DMS53 (cell line): ENCODE measurements at places on chromosomes 7 and 10.

- DNase-seq, result peak; percentile 17
These were observed 80.0 kb downstream of the ARID5B start for GRCh38 chr10:61981460-61981859.

GRCh38 chr7:114504586-114504985, 90.0 kb downstream of the FOXP2 start:
- peak; percentile 25 for DNase-seq

DNA sequence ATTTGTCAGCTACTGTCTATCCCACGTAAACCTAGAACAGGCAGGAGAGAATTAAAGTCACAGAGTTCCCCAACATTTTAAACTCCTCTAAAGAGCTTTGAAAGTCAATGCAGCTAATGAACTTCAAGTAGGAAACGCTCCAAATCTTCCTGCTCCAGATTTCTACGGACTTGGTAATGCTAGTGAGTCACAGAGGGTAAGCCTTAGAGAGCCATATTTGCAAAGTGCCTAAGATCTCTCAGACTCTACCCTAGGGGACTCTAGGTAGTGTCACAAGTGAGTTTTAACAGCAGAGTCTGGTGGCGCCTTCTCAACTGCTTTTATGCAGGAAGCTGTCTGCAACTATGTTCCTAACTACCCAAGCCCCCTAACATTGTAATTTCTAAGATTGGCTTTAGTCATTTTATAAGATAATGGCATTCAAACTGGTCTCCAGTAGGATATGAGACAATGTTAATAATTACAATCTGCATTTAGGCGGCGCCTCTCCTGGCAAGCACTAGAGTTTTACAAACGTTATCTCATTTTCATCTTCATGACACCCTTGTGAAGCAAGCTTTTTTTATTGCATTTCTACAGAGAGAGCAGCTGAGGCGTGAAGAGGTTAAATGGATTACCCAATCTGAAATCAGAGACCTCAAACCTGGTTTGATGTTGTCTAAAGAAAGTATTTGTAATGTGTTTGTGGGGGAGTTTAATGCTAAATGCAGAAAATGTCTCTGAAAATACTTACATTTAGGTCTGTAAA, 22.0 kb upstream of the FZD1 start:
- no peak for DNase-seq

DNA sequence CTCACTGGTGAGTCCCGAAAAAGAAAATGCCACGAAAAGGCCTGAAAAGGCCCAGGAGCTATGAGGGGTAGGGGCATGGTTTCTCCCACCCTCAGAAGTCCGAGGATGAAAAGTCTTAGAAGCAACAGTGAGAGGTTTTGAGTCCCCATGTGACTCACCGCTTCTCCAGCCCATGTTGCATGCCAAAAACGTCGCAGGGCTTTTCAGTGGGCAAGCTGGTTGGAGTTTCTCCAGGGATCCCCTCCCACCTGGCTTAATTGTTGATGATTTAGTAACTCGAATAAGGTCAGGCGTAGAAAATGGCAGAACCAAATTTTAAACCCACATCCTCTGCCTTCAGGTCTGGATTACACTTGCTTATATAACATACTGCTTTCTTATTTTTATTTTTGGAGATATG, 96.3 kb upstream of the ARMC3 start:
- no peak for DNase-seq

- DNase-seq, result peak; percentile 84
These were observed 145.2 kb downstream of the FRMD4A start for GRCh38 chr10:14185316-14186045.

- DNase-seq, result peak; percentile 69
These were observed 122.5 kb upstream of the ANKRD1 start for GRCh38 chr10:91043173-91043910.

GRCh38 chr10:43138757-43139241, 554 bp downstream of the CSGALNACT2 start:
- DNase-seq, result peak; percentile 66

- DNase-seq, result peak; percentile 72
These were observed 1.2 kb upstream of the CCDC6 start for GRCh38 chr10:59907537-59907917.

GRCh38 chr10:20885678-20886077, 11.4 kb downstream of the NEBL start:
- DNase-seq, result peak; percentile 91

- DNase-seq, result no peak
These were observed 59.0 kb upstream of the SORCS3 start for GRCh38 chr10:104581884-104582601.

DNA sequence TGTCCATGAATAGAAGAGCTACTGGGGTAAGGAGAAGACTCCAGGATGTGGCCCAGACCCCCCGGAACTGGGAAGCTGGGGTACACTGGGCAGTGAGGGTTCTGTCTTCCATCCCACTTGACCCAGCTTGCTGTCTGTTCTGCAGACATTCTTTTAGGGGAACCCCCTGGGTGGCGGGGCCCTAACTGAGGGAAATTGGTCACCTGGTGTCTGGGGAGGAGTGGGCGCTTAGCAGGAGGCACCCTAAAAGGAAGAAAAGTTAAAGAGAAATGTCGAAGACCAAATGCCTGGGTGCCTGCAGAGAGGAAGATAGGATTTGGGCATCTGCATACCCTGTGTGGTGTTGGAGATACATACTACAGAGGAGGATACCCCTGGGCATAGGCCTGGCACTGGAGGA, 1.0 kb downstream of the AP1S1 start:
- no peak for DNase-seq

GRCh38 chr10:5643346-5644067, 22.9 kb downstream of the ASB13 start:
- no peak for DNase-seq

DNA sequence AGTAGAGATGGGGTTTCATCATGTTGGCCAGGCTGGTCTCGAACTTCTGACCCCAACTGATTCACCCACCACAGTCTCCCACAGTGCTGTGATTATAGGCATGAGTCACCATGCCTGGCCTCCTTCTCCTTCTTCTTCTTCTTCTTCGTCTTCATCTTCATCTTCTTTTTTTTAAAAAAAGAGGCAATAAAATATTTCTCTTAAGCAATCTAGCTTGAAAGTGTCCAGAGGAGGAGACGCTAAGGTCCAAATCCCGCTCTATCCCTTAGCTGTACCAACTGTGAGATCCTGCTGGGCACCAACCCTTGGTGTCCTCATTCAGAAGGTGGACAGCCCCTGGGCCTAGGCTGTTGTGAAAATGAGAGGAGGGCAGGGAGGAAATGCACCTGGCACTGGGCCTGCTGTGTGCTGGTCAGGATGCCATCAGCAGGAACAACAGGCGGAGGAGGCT, 13.9 kb upstream of the PSAP start:
- no peak for DNase-seq

- peak; percentile 82 for DNase-seq
These were observed 404.2 kb downstream of the THSD7A start for GRCh38 chr7:11427686-11428273.

DNA sequence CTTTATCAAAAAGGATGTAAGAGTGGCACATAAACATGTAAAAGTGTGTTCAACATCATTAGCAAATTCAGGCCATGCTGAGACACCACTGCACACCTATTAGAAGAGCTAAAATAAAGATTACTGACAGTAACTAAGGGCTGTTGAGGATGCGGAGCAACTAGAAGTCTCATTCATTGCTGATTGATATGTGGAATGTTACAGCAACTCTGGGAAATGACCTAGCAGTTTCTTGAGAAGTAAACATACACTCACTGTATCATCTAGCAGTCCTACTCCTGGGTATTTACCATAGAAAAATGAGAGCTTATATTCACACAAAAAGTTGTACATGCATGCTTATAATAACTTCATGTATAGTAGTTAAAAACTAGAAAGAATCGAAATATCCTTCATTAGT, 77.3 kb downstream of the CCSER2 start:
- DNase-seq, result no peak

DNA sequence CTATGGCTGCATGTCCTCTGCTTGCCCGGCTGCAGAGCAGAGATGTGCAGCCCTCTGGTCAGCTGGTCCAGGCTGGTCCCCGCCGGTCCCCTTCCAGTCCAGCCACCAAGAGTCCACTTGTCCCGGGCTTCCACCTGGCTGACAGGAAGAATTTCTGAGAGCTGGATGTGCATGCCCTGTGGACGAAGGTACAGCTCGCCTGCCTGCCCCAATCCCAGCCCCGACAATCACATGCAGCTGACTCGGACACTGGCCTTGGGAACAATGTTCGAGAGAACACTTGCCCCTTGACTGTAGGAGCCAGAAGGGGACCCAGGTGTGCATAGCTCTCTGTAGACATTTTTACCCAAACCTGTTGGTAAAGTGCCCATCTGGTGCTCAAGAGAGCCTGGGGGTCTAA, 11.8 kb downstream of the AVPI1 start:
- no peak for DNase-seq

DNA sequence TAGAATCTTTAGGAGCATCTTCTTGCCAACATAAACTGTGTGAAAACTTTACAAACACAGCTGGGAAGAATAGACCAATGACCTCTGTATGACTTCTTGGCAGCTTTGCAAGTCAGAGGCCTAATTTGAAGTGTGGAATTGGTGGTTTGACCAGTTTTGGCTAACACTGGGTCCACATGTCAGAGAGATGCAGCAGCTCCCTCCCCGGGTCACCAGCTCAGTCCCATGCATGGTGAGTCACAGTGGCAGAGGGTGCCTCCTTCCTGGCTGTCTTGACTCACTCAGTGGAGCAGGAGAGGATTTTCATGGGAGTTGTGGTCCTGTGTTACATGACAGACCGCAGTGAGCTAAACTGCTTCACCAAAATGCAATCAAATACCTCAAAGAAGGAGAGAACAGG, 8.2 kb upstream of the STARD3NL start:
- peak; percentile 43 for DNase-seq

DNA sequence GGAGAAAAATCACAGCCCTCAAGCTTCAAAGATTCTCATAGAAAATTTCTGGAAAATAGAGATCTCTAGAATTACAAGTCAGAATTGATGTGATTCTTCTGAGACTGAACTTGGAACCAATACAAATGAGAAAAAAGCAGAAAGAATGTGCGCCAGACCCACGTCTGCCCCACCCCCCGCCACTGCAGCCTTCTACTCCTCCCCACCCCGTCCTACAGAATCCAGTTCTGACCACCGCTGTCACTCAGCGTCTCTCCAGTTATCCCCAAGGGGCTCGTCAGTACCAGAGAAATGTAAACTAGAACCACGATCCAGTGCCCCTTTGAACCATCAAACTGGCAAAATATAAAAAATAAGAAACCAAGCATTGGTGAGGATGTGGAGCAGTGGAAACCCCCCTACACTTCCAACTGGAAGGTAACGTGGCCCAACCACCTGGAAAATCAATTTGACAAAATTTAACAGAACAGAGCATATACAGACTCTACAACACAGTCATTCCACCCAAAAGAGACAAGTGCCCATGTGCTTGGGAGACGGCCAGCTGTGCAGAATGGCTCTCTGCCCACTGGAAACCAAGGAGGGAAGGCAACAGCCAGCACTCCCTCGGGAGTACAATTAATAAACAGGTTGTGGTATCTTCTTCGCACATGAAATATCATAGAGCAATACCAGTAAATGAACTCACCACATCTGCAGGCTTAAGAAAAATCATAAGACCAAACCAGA, 397.9 kb downstream of the TNS3 start:
- no peak for DNase-seq

GRCh38 chr7:138738551-138739335, 37.6 kb upstream of the SVOPL start:
- DNase-seq, result peak; percentile 94

GRCh38 chr10:42827201-42827600, 44.6 kb downstream of the BMS1 start:
- no peak for DNase-seq

DNA sequence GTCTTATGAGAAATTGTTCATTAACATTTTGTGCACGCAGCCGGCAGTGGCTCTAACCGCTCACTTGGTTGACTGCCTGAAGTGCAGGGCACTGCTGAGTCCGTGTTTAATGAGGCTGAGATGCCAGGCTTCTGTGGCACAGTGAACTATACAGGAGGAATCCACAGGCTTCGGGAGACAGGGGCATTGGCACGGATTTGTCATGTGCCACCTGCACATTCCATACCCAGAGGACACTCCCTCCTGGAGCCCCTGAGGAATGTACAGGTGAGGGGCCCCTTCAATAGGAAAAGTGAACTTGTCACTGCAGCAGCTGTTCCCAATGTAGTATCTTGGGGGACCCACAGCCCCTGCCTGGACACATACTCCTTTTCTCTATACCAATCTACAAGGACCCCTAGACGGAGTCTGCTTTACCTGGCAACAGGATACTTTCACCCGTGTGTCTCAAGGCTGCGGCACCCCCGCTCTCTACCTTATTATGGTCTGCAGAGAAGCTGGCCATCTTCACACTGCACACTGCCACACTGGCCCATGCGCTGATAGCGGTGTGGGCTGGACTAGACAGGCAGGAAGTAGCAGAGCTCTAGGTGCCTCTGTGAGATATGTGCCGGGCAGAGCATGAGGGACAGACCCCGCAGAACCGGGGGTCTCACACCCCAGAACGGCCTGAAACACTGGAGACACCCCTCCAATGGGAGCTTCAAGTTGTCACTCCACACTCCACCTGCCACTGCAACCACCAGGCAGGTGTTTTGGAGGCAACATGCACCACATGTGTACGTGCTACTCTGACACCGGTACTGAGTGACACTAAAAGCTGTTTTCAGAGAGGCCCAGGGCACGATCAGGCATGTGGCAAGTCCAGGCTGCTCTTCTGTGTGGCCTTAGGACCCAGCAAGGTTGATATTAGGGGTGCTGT, 71.4 kb upstream of the RHEB start:
- DNase-seq, result no peak

DNA sequence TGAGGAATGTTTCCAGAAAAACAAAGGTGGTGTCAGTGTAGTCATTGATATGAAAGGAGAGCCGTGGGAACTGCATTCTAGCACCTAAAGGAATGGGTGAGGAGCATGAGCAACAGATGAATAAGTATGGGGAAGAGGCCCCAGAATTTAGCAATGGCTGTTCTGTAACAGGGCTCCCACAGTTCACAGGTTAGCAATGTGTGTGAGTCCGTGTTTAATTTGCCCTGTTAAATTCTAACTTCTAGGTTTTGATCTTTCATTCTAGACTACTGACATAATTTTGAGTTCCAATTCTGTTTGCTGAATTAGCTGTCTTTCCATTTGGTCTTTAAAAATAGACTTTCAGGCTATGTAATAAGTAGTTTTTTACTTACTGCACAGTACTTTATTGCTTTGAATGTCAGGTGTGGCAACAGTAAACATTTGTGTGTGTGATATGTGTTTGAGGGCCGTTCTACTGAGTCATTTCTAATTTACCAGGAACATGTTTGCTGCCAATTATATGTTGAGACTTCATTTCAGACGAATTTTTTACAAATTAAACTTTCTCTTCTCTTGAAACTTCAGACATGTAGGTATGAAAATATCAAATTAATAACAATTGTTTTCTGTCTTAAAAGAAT, 8.8 kb downstream of the STK17A start:
- DNase-seq, result no peak

DNA sequence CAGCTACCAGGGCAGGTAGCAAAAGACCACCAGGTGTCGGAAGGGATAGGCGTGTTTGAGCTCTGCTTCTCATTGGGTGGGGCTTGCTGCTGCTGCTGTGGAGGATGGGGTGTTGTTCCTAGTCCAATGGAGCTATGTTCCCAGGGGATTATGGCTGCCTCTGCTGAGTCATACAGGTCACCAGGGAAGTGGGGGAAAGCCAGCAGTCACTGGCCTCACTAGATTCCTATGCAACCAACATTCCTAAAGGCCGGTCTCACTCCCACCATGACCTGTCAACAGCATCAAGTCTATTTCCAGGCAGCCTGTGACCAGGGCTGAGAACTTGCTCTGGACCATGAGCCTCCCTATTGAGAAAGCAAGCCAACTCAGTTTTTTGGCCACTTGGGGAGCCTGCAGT, 1160.8 kb downstream of the REEP3 start:
- peak; percentile 3 for DNase-seq
